ENCODE measurements at places on chromosomes 2 and 18. TPM values are rescaled to one million over a fixed set of nuclear protein-coding genes. Genes with fewer than 3 reads are reported as not detected.

GRCh38 chr2:67015681-67016080 lies 381.5 kb upstream of the ETAA1 start:
- no peak for DNase-seq
- no peak overlapping the region for H3K27ac ChIP-seq
- H3K27me3 ChIP-seq = no peaks in the 10 kb centered on the region

DNA sequence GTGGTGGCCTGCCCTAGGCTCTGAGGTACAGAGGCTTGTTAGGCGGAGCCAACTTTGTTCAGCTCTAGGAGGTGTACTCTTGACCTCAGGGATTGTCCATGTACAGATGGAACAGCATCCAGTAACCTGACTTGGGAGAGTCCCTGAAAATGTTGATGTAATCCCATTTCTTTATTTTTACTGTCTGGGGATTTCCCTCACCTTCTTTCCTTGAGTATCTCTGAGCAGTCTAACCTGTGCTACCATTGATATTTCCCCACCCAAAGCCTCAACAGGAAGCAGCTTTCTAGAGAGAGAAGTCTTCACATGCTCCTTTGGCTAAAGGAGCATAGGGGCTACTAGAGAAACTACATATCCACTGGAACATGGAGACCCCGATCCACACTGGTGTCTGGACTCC lies 10.4 kb downstream of the IL36A start:
- H3K27ac ChIP-seq = no peak overlapping the region
- no peak for DNase-seq
- no peak overlapping the region for H3K4me3 ChIP-seq

The TUBB8B gene
- not detected for total RNA-seq

DNA sequence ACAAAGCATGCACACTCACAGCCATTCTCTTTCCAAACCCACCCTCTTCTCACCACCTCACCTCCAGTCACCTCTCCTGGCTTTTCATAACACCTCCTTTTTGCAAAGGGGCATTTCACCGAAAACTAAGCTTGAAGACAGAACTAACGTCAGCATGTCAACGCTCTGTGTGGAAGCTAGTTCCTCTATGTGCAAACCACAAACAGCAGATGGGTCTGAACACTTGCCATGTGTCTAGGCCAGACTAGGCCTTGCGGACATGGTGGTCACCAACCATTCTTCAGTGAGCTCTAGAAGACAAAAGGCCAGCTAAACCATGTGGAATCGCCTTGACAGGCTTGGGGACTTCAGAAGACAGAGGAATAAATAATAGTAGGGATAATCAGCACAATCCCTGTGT lies 148.5 kb downstream of the TXNL1 start:
- no peaks in the 10 kb centered on the region for H3K4me1 ChIP-seq
- H3K4me3 ChIP-seq = no peak overlapping the region
- H3K27ac ChIP-seq = no peak overlapping the region
- no peaks in the 10 kb centered on the region for H3K36me3 ChIP-seq
- no peak for DNase-seq
- no peaks in the 10 kb centered on the region for H3K27me3 ChIP-seq

DNA sequence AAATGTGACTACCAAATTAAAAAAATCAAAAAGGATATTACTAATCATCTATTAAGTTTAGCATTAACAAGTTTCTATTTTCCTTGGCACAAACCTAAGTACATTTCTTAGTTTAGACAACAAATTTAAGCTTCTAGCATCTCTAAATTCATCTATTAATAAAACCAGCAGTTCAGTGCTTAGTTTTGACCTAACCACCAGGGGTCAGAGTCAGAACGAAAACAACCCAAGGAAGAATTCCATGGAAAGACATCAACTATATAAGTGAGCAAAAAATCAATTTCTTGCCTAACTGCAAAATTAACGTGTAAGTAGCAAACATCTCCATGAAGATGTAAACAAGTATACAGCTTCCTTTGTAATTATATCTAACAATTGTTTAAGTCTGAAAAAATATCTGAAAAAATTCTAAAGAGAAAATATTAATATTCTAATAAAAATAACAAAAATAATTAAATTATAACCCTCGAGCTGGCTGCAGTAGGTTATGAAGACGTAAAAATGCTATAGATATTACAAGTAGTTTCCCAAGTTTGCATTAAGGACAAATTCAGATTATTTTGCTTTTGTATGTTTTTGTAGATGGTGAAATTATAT lies 83.7 kb downstream of the CERKL start:
- no peaks in the 10 kb centered on the region for H3K36me3 ChIP-seq
- H3K4me3 ChIP-seq = no peak overlapping the region
- peaks cover 9% of the 10 kb centered on the region for H3K27me3 ChIP-seq

DNA sequence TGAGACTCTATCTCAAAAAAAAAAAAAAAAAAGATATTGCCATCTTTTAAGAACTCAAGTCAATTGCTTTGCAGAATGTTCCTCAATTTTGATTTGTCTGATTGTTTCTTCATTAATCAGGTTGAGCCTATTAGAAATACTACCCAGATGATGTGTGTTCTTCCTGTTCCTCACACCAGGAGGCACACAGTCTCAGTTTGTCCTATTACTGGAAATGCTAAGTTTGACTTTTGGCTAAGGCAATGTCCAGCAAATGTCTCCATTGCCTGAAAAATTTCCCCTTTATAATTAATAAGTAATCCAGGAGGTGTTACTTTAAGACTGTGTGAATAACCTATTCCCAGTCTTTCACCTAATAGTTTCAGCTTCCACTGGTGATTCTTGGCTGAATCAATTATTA lies 28.4 kb downstream of the BOLA3 start:
- peaks cover 3% of the 10 kb centered on the region for H3K4me1 ChIP-seq
- no peaks in the 10 kb centered on the region for H3K27me3 ChIP-seq
- no peak overlapping the region for H3K4me3 ChIP-seq
- no peak overlapping the region for H3K27ac ChIP-seq

DNA sequence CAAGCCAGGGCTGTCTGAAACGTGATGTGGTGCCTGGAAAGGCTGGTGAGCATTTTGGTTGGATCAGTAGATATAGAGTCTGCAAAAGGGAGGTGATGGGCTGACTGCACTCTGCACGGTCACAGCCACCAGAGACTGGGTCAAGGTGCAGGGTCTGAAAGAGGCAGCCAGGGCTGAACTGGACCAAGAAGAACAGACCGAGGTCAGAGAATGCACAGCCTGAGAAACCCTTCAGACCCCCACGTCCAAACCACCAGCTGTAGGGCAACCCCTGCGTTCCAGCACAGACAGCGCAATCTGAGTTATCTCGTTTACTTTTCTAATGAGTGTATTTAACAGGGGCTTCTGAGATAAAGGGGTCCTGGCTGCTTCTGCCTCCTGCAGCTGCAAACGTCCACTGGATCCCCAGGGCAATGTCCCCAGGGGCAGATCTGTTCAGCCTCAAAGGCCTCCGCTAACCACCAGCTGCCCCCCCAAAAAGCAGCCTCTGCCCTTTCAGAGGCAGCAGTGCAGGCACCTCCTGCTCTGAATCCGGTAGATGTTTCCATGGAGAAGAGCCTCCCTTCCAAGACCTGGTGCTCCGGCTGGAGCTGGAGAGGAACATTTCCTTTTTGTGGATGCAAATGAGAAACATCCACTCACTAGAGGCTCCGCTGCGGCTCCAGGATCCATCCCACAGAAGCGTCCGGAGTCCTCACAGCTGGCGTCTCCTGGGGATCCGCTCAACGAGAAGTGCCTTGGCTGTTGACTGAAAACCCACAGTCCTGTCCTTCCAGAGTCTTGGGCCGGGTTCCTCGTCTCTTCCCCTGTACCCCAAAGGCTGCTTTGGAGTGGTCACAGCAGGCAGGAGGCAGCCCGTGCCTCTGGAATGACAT lies 970 bp upstream of the KCNG2 start:
- DNase-seq = no peak
- no peak overlapping the region for H3K4me3 ChIP-seq
- H3K4me1 ChIP-seq = peaks cover 8% of the 10 kb centered on the region
- no peaks in the 10 kb centered on the region for H3K36me3 ChIP-seq
- H3K27ac ChIP-seq = no peak overlapping the region

DNA sequence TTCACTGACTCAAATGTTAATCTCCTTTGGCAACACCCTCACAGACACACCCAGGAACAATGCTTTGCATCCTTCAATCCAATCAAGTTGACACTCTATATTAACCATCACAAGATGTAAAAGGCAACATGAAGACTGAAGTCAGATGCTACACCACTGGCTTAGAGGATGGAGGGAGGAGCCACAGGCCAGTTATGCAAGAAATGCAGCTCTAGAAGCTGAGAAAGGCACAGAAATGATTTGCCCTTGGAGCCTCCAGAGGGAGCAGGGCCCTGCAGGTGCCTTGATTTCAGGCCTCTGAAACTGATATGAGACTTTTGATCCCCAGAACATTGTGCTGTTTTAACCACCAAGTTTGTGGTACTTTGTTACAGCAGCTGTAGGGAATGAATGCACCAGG lies 276.3 kb downstream of the KCNS3 start:
- peaks cover 2% of the 10 kb centered on the region for H3K27me3 ChIP-seq
- no peaks in the 10 kb centered on the region for H3K36me3 ChIP-seq
- no peak overlapping the region for H3K27ac ChIP-seq
- H3K4me3 ChIP-seq = no peak overlapping the region
- no peaks in the 10 kb centered on the region for H3K4me1 ChIP-seq

GRCh38 chr2:232886632-232887031 lies 16.6 kb downstream of the SNORC start:
- no peak overlapping the region for H3K4me3 ChIP-seq
- no peaks in the 10 kb centered on the region for H3K36me3 ChIP-seq
- DNase-seq = no peak
- H3K27ac ChIP-seq = no peak overlapping the region
- H3K4me1 ChIP-seq = no peaks in the 10 kb centered on the region
- H3K27me3 ChIP-seq = peaks cover 28% of the 10 kb centered on the region

The SANBR gene
- 3.2 TPM for total RNA-seq

The CRYGC gene
- not detected for total RNA-seq

DNA sequence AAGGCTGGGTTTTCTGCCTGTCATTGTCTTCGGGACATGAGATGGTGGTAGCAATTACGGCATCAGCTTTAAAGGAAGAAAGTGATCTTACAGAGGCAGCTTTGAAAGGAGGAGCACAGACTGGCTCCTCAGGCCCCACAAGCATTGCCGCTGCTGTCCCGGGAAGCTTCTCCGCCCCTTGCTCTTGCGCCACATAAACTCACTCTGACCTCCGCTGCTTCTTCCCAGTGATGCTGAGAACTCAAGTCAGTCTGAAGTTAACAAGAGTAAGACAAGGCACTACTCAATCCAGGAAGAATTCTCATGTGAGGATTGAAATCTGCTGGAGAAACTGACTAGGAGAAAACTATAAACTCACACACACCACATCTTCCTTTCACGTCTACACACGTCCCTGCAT lies 112.4 kb upstream of the RIOK3 start:
- no peaks in the 10 kb centered on the region for H3K27me3 ChIP-seq
- no peak overlapping the region for H3K4me3 ChIP-seq
- no peaks in the 10 kb centered on the region for H3K36me3 ChIP-seq
- no peaks in the 10 kb centered on the region for H3K4me1 ChIP-seq
- no peak overlapping the region for H3K27ac ChIP-seq

The HRH4 gene
- total RNA-seq = 0.43 TPM

GRCh38 chr2:195470622-195471021 lies 186.4 kb upstream of the SLC39A10 start:
- no peaks in the 10 kb centered on the region for H3K27me3 ChIP-seq
- no peaks in the 10 kb centered on the region for H3K36me3 ChIP-seq
- no peak overlapping the region for H3K4me3 ChIP-seq
- no peak overlapping the region for H3K27ac ChIP-seq
- H3K4me1 ChIP-seq = peaks cover 3% of the 10 kb centered on the region
- DNase-seq = no peak

- H3K4me1 ChIP-seq = no peaks in the 10 kb centered on the region
- H3K27ac ChIP-seq = no peak overlapping the region
- no peak for DNase-seq
- no peak overlapping the region for H3K4me3 ChIP-seq
- H3K27me3 ChIP-seq = no peaks in the 10 kb centered on the region
Measured at GRCh38 chr2:211957799-211958198, 580.8 kb downstream of the ERBB4 start.

GRCh38 chr2:215917953-215918620 lies 95.3 kb downstream of the MREG start:
- no peaks in the 10 kb centered on the region for H3K4me1 ChIP-seq
- DNase-seq = no peak
- no peaks in the 10 kb centered on the region for H3K27me3 ChIP-seq
- H3K4me3 ChIP-seq = no peak overlapping the region
- H3K36me3 ChIP-seq = no peaks in the 10 kb centered on the region

The SLC4A5 gene
- total RNA-seq = 19.3 TPM

The CCDC74B gene
- total RNA-seq = not detected

The UGT1A5 gene
- not detected for total RNA-seq

GRCh38 chr2:18299423-18300212 lies 260.8 kb downstream of the RDH14 start:
- H3K27me3 ChIP-seq = no peaks in the 10 kb centered on the region
- H3K4me1 ChIP-seq = no peaks in the 10 kb centered on the region
- H3K27ac ChIP-seq = no peak overlapping the region
- no peak for DNase-seq
- H3K4me3 ChIP-seq = no peak overlapping the region

- H3K27me3 ChIP-seq = peaks cover 2% of the 10 kb centered on the region
- H3K36me3 ChIP-seq = no peaks in the 10 kb centered on the region
- H3K4me3 ChIP-seq = no peak overlapping the region
- no peak overlapping the region for H3K27ac ChIP-seq
- DNase-seq = no peak
- no peaks in the 10 kb centered on the region for H3K4me1 ChIP-seq
Measured at GRCh38 chr2:110980339-110981062, 140.2 kb upstream of the BCL2L11 start.

- no peaks in the 10 kb centered on the region for H3K4me1 ChIP-seq
- H3K27ac ChIP-seq = no peak overlapping the region
- DNase-seq = no peak
- no peaks in the 10 kb centered on the region for H3K27me3 ChIP-seq
- H3K4me3 ChIP-seq = no peak overlapping the region
- H3K36me3 ChIP-seq = peaks cover 9% of the 10 kb centered on the region
Measured at GRCh38 chr2:86213699-86214502, 14.6 kb downstream of the MRPL35 start.

DNA sequence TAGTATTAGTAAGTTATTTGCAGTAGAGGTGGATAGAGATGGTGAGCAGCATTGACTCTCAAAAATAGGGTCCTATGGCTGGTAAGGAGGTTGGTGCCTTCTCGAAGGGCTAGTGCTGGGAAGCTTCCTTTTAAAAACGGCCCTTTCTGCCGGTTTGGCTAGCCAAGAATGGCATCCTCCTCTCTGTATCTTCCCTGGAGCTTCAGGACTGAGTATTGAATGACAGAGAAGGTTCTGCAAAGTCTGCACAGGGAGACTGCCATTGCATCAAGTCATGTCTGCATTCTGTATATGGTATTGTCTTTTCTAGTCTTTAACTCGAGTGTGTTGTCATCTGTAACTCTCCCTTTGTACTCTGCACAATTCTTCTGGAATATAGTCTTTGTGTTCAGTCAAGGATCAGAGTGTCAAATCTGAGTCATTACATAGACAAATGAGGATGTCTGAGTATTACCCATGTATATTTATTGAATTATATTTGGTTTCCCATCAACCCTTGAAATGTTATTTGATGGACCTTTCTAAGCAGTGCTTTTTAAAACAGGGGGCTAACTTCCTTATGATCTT lies 1.1 kb downstream of the LDLRAD4 start:
- H3K4me1 ChIP-seq = peaks cover 28% of the 10 kb centered on the region
- H3K27me3 ChIP-seq = peaks cover 19% of the 10 kb centered on the region
- H3K36me3 ChIP-seq = no peaks in the 10 kb centered on the region
- DNase-seq = no peak
- H3K27ac ChIP-seq = no peak overlapping the region
